ENCODE measurements at places on chromosomes 5 and 9. TPM values are rescaled to one million over a fixed set of nuclear protein-coding genes. Genes with fewer than 3 reads are reported as not detected.

DNA sequence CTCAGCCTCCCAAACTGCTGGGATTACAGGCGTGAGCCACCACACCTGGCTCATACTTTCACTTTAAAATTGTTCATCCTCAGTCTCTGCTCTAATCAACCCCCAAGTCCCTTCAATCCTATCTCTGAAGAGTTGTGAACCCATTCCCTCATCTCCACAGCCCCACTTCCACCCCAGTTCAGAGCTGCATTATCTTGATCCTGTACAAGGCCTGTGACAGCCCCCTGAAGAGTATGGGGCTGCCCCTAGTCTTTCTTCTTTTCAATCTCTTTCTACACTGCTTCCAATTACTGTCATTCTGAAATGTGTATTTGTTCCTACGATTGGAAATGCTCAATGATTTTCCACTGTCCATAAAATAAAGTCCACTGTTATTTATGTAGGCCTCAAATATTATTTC is 588.3 kb downstream of the RAB3C start:
- H3K4me1 ChIP-seq = no peaks in the 10 kb centered on the region
- no peak for DNase-seq

DNA sequence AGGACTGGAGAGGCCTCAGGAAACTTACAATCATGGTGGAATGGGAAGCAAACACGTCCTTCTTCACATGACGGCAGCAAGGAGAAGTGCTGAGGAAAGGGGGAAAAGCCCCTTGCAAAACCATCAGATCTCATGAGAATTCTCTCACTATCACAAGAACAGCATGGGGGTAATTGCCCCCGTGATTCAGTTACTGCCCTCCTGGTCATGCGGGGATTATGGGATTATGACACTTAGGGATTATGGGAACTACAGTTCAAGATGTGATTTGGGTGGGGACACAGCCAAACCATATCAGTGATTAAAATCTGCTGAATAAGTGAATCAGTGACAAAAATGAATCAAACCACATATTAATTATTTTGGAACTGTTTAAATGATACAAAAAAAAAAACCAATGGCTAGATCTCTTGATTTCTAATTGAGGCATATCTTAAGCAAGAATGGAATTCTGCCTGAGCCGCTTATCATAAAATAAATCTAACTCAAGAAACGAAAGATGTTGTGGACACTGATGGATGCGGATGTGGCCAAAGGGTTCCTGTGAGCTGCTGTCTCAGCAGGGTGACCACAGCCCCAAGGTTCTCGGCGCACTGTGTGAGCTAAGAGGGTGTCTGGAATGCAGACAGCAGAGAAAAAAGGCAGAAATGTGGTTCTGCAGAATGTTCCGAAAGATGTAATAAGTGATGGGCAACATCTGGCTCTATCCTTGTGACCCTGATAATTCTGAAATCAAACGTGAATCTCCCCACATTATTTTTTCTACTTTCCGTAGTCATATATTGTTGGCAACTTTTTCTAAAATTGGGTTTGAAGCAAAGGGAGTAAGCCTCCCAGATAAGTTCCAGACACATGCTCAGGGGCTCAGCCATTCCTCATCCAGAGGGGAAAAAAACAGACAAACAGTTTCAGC is 107.2 kb upstream of the ICE1 start:
- DNase-seq = no peak
- H3K36me3 ChIP-seq = no peaks in the 10 kb centered on the region
- H3K27me3 ChIP-seq = no peaks in the 10 kb centered on the region
- H3K4me3 ChIP-seq = no peak overlapping the region

- peak overlapping the region; percentile 62 for H3K27ac ChIP-seq
- H3K4me3 ChIP-seq = no peak overlapping the region
- no peaks in the 10 kb centered on the region for H3K36me3 ChIP-seq
- DNase-seq = peak; percentile 75
These were observed 26.3 kb downstream of the NR3C1 start for GRCh38 chr5:143376911-143377813.

DNA sequence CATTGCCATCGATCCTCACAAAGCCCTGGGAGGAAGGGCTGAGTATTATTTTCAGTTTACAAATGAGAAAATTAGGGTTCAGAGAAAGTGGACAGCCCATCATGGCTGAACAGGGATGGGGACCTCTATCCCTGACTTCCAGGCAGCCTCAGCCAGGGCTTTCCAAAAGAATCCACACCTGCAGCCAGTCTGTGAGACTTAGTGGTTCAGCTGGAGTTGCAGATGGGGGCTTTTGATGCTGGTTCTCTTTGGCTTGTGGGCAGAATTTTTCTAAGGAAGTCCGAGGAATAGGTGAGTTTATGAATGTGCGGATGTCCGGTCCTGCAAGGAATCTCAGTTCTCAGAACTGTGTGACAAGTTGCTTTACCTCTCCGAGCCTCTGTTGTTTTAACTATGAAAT is 138.1 kb downstream of the RGS3 start:
- H3K27me3 ChIP-seq = no peaks in the 10 kb centered on the region
- H3K4me1 ChIP-seq = peaks cover 10% of the 10 kb centered on the region
- H3K27ac ChIP-seq = no peak overlapping the region
- DNase-seq = no peak
- H3K36me3 ChIP-seq = no peaks in the 10 kb centered on the region

Gene CDC20B
- not detected for total RNA-seq

Gene CYLC2
- not detected for total RNA-seq

DNA sequence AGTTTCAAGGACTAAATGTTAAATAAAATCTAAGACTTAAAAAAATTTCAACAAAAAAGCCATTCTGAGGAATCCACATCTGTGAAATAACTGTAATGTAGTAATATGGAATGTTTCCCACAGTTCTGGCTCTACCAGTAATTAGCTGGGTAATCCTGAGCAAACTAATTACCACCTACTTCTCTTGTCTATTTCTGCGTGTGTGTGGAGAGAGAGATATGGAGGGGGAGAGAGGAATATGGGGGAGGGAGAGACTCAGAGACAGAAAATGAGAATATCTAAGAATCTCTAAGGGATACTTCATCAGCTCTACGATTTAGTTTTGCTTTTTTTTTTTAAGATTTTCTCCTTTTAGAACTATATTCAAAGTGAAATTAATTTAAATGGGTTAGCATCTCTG is 28.0 kb downstream of the TBCA start:
- H3K4me1 ChIP-seq = 0 out of 2 replicates have a peak, but pooled peaks cover 7% of the 10 kb centered on the region
- no peak overlapping the region for H3K4me3 ChIP-seq
- no peak overlapping the region for H3K27ac ChIP-seq
- H3K36me3 ChIP-seq = 0 out of 2 replicates have a peak, but pooled peaks cover 5% of the 10 kb centered on the region
- H3K27me3 ChIP-seq = no peaks in the 10 kb centered on the region
- DNase-seq = no peak

Gene IL9
- total RNA-seq = not detected

DNA sequence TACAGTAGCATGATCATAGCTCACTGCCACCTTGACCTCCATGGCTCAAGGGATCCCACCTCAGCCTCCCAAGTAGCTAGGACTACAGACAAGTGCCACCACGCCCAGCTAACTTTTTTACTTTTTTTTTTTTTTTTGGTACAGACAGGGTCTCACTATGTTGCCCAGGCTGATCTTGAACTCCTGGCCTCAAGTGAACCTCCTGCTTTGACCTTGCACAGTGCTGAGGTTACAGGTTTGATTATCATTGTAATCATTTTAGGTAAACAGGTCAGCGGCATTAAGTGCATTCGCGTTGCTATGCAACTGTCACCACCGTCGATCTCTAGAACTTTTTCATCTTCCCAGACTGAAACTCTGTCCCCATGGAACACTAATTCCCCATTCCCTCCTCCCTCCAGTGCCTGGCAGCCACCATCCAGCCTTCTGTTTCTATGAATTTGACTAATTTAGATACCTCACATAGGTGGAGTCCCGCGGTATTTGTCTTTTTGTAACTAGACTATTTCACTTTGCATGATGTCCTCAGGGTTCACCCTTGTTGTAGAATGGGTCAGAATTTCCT is 5.8 kb upstream of the CARD19 start:
- no peak overlapping the region for H3K4me3 ChIP-seq
- no peaks in the 10 kb centered on the region for H3K36me3 ChIP-seq
- no peaks in the 10 kb centered on the region for H3K27me3 ChIP-seq
- DNase-seq = no peak

GRCh38 chr5:31062902-31063580 is 130.4 kb upstream of the CDH6 start:
- H3K36me3 ChIP-seq = no peaks in the 10 kb centered on the region
- no peaks in the 10 kb centered on the region for H3K27me3 ChIP-seq
- no peaks in the 10 kb centered on the region for H3K4me1 ChIP-seq
- no peak for DNase-seq
- H3K27ac ChIP-seq = no peak overlapping the region

GRCh38 chr9:81868145-81868544 is 60.1 kb upstream of the SPATA31D4 start:
- H3K4me1 ChIP-seq = peaks cover 7% of the 10 kb centered on the region
- DNase-seq = no peak
- H3K27me3 ChIP-seq = no peaks in the 10 kb centered on the region

Gene GRIA1
- total RNA-seq = not detected

Gene IL7R
- 0.41 TPM for total RNA-seq

DNA sequence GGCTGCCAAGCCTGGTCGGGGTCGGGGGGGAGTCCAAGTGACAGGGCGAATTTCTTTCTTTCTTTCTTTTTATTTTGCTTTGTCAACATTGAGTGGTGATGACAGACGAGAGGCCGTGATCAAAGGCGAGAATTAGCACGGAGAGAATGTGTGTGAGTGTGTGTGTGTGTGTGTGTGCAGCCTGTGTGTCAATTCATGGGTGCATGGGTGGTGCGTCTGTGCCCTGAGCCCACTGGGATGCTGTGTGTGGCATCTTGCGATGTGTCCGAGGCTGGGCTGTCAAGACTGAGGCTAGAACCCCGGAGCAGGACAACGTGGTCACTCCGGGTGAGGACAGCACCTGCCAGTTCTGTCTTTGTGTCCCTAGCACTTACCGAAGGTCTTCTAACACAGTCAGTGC is 4.7 kb upstream of the FIBCD1 start:
- peaks cover 11% of the 10 kb centered on the region for H3K27me3 ChIP-seq
- DNase-seq = no peak
- no peaks in the 10 kb centered on the region for H3K36me3 ChIP-seq
- H3K4me3 ChIP-seq = no peak overlapping the region
- H3K4me1 ChIP-seq = peaks cover 19% of the 10 kb centered on the region
- no peak overlapping the region for H3K27ac ChIP-seq

GRCh38 chr9:94901019-94901363 is 174.5 kb downstream of the AOPEP start:
- peak overlapping the region; percentile 83 for H3K27ac ChIP-seq
- no peaks in the 10 kb centered on the region for H3K27me3 ChIP-seq
- H3K36me3 ChIP-seq = no peaks in the 10 kb centered on the region
- no peak for DNase-seq

Gene PRSS3
- 1.0 TPM for total RNA-seq

Gene ZFP62
- 48.6 TPM for total RNA-seq

Gene NMUR2
- not detected for total RNA-seq

Gene ADAMTSL1
- not detected for total RNA-seq

Gene IL13
- not detected for total RNA-seq

- no peak overlapping the region for H3K27ac ChIP-seq
- H3K4me1 ChIP-seq = no peaks in the 10 kb centered on the region
- H3K27me3 ChIP-seq = no peaks in the 10 kb centered on the region
- no peak overlapping the region for H3K4me3 ChIP-seq
These were observed 310.7 kb downstream of the HCN1 start for GRCh38 chr5:45385321-45386058.

GRCh38 chr5:9519537-9519936 is 26.3 kb downstream of the SEMA5A start:
- H3K4me1 ChIP-seq = peaks cover 13% of the 10 kb centered on the region
- H3K36me3 ChIP-seq = no peaks in the 10 kb centered on the region
- DNase-seq = no peak
- H3K27me3 ChIP-seq = no peaks in the 10 kb centered on the region
- no peak overlapping the region for H3K27ac ChIP-seq
- no peak overlapping the region for H3K4me3 ChIP-seq

DNA sequence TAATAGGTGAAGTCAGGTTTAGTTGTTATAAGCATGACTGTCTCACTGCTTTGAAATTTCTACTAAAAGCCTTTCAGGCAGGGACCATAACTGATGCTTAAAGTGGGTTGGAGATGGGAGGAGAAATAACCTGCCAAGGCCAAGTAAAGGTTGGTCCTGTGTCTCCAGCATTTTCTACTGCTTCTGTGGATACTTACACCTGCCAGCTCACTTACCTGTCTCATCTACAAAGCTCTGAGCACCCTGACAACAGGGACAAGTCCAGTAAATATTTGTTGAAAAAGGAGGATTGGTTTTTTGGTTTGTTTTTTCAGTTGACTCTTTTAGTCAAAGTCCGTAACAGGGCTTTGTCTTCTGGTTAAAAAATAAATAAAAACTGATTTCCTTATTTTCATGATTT is 38.6 kb downstream of the GRAMD2B start:
- H3K27ac ChIP-seq = no peak overlapping the region
- H3K36me3 ChIP-seq = 0 out of 2 replicates have a peak, but pooled peaks cover 2% of the 10 kb centered on the region
- H3K4me3 ChIP-seq = no peak overlapping the region
- H3K27me3 ChIP-seq = no peaks in the 10 kb centered on the region

DNA sequence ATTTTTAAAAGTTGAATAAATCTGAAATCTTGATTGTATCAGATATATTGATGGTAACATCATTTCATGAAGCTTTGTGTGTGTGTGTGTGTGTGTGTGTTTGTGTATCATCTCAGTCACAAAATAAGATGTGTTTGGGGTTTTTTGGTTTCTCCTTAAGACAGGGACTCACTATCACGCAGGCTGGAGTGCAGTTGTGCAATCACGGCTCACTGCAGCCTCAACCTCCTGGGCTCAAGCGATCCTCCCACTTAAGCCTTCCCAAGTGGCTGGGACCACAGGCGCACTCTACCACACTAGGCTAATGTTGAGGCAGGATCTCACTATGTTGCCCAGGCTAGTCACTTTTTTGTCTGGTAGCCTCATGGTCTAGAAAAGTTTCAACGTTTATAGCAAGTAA is 83.4 kb upstream of the DMRT1 start:
- no peak for DNase-seq
- no peaks in the 10 kb centered on the region for H3K36me3 ChIP-seq
- no peak overlapping the region for H3K27ac ChIP-seq
- H3K27me3 ChIP-seq = no peaks in the 10 kb centered on the region
- no peaks in the 10 kb centered on the region for H3K4me1 ChIP-seq
- no peak overlapping the region for H3K4me3 ChIP-seq

- no peak overlapping the region for H3K4me3 ChIP-seq
- H3K4me1 ChIP-seq = peaks cover 30% of the 10 kb centered on the region
- no peak overlapping the region for H3K27ac ChIP-seq
- no peaks in the 10 kb centered on the region for H3K27me3 ChIP-seq
These were observed 219.2 kb upstream of the ELL2 start for GRCh38 chr5:96180684-96181435.

Data from PC-9 (cell line).